HepG2 (cell line): ENCODE measurements at places on chromosomes 11 and 22.

GRCh38 chr11:116537709-116538108, 235.1 kb downstream of the BUD13 start:
- DNase-seq = no peak

DNA sequence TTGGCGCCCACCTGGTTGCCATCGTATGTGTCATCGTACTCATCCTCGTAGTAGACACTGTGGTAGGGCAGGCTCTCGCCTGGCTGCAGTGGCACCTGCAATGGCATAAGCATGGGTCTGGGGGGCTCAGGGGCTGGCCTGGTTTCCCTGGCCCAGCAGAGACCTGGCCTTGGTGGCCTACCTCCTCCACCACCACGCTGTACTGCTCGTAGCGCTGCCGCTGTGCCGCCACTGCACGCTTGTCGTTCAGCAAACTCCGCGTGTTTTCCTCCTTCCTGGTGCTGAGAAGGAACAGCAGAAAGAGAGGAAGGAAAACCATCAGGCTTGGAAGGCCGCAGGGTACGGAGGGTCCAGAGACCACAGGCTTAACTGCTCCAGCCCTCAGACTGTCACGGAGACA, 26.2 kb downstream of the UQCR10 start:
- DNase-seq = no peak

DNA sequence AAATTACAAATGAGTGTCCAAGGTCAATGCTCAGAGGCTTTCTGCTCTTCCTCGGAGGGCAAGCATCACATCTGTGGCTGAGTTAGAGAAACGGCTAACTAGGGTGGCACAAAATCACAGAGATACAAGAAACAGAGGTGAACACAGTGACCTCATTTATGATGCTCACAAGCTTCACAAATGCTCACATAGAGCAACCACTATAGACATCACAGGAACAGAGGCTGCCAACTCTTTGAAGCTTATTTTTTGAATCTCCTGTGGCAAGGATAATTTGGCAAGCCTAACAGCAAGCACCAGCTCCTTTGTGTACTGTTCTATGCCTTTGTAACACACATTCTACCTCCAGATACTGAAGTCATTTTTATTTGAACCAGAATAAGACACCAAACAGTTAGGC, 416.5 kb upstream of the DDI1 start:
- no peak for DNase-seq

DNA sequence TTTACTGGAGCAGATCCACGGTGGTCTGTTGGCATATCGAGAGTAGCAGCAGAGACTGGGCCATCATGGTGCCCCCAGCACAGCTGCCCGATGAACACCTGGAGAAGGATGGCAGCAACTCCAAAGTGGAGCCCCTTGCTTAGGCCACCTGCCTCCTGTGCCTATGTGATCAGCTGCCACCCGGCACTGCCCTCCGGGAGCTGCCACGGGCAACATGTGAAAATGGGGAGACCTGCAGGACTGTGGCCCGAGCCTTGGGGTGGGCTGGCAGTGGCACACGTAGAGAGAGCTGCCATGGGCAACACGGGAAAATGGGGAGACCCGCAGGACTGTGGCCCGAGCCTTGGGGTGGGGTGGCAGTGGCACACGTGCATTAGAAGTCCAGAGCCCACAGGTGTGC, 3.1 kb downstream of the FXYD2 start:
- DNase-seq = no peak

- no peak for DNase-seq
Observed at GRCh38 chr11:61861634-61862033, 29.7 kb downstream of the FADS3 start.

- no peak for DNase-seq
Observed at GRCh38 chr11:17591293-17591692, 44.2 kb downstream of the OTOG start.

DNA sequence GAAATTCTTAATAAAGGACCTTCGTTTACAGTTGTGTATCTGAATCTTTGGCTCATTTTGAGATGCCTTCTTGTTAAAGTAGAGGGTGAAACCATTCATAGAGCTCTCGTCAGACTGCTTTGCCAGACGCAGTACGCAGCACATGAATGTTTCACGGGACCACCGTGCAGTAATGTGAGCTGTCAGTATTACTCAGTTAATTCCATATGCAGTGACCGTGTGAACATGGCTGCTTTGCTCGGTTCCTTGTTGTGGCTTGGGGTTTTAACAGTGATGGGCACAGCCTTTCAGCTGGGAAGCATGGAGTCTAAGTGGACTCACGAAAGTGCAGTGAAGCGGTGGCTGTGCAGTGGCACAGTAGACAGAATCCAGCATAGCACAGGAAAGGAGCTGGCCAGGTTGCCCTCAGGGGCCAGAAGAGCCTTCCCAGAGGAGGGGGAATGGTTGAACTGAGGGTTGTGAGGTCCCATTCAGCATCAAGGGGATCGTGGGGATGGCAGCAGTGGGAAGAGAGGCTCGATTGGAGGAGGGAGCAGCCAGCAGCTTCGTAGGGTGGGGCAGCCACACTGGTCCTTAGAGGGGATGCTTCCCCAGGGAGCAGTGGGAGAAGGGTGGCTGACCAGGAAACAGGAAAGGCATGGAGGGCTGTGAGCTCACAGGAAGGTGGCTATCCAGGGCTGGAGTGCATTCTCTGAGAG, 31.4 kb downstream of the PPFIA1 start:
- DNase-seq = no peak

- no peak for DNase-seq
Observed at GRCh38 chr11:109818290-109818689, 274.9 kb upstream of the ZC3H12C start.

DNA sequence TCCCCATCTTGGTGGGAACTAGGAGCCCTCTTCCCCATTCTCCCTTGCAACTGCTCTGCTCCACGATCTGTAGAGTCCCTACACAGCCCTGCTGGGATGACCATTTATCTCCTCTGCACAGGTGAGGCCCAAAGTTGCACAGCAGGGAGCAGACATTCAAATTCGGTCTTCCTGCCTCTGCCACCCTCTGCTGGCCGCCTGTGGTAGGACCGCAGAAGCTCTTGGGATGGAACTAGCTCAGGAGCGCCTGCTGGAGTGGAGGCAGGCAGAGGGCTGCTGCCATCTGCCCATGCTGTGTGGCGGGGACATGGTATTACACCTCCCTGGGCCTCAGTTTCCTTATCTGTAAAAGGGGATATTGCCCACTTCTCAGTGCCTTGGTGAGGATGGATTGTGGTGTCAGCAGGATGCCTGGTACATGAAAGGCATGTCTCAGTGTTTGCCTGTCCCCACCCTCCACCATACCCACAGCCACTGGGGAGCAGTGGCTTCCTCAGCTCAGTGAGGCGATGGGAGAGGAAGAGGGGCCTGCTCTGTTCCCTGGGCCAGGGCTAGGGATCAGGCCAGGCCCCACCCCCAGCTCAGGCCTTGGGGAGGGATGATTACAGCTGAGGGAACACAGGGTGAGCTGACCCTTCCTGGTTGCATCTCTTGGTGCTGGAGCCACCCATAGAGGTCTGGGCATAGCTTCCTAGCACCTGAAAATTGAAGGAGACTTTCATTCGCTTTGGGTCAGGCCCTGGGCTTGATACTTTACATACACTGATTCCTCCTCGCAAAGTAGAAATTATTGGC, 11.3 kb upstream of the OMP start:
- peak; percentile 60 for DNase-seq

GRCh38 chr11:113161711-113162591, 152.4 kb upstream of the TTC12 start:
- DNase-seq = no peak

DNA sequence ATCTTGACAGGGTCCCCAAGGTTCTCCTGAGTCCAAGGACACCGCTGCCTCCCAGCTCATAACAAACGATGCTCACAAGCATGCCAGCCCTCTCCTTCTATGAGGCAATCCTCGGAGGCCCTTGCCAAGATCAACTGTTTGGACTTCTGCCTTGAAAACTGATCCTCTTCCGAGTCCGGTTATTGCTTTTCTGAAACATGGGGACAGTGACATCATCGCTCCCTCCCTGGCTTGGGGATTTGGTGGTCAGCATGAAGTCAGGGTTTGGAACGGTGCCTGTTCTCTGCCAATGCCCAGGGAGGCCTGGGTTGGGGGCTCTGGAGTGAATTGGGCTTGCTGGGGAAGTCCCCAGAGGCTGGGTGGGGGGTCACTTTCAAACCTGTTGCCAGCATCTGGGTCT, 149.3 kb downstream of the FBXO7 start:
- DNase-seq = peak; percentile 12

- DNase-seq = no peak
Observed at GRCh38 chr11:112590764-112591163, 330.1 kb upstream of the PLET1 start.

GRCh38 chr22:17569971-17570511, 6.7 kb downstream of the SLC25A18 start:
- DNase-seq = no peak

DNA sequence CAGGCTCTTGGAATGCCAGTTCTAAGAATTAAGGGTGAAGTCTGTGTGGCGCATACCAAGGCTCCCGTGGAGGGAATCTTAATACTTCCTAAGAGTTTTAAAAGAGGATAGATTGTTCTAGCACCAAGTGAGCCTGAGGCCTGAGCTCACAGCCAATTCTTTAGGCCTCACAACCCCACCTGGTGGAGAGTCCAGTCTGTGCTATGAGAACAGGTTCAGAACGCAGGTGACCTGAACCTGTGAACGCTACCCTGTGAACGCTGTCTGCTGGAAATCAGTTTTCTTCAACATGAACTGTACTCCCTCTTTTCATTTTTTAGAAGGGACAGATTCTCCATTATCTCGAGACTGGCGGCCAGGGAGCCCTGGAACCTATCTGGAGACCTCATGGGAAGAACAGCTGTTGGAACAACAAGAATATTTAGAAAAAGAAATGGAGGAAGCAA, 43.2 kb upstream of the DLAT start:
- peak; percentile 70 for DNase-seq

- no peak for DNase-seq
Observed at GRCh38 chr11:2440646-2441045, 3.7 kb downstream of the TRPM5 start.

DNA sequence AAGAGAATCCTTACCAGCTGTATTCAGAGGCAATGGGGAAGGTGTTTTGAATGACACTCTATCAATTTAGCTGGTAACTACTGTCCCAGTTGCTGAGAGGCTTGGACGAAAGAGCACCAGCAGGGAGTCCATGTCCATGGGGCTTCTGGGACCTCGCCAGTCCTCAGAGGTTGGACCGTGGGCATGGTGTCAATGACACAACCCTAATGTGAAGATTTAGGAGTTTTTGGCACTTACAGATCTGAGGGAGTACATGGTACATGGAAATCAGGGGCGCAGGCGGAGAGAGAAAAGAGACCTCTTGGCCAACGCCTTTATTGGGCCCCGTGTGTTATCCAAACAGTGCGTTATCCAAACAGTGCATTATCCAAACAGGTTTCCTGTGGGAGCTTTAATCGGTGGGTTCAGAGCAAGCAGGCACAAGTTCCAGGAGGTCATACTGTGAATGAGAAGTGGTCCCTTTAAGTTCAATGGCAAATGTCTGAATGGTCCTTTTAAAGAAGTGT, 169.1 kb upstream of the B3GAT1 start:
- no peak for DNase-seq

DNA sequence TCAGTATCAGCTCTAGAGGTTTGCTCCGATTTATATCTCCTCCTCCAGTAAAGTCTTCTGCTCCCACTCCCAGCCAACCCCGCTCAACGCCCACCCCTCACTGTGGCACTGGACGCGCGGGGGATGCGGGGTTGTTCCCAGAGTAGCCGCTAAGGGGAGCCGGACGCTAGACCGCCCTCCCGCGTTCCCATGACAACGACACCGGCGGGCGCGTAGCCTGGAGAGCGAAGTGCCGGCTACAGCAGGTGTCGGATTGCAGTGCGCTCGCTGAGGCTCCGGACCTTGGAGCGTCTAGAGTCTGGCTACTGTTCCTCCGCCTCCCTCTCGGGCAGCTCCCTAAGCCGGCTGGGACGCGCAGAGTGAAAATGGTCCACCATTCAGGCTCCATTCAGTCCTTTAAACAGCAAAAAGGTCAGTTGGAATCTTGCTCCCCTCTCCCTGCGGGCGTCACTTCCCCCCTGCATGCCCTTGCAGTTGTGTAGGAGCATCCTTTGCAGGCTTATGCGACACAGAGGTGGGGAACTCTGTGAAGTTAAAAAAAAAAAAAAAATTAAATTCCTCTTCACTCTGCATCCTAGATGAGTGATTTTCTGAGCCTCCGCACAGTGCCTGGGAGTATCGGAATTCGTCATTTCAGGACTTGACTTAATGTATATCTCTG, at the start of gene ANO3:
Gene ANO3, plus strand, starts transcription at position 220 of the 661 bp plus-strand sequence. Its CDS starts 146 bp downstream, at position 366.
- peak; percentile 67 for DNase-seq

DNA sequence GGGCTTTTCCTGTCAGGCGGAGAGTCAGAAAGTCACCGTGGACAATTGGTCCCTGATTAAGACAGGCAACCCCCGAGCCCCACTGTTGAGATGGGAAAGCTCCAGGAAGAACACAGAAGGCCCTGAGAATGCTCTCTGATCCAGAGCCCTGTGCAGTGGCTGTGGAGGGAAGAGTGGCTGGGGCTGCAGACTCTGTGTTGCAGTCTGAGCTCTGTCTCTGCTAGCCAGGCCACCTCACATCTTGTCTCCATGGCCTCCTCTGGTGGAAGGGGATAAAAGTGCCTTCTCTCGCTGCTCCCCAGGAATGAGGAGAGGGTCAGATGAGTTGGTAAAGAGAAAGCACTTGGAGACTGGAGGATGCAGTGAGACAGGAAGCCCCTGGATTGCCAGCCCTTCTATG, 141.2 kb downstream of the CEP164 start:
- no peak for DNase-seq

GRCh38 chr22:45424241-45424731, 10.8 kb downstream of the RIBC2 start:
- DNase-seq = no peak

DNA sequence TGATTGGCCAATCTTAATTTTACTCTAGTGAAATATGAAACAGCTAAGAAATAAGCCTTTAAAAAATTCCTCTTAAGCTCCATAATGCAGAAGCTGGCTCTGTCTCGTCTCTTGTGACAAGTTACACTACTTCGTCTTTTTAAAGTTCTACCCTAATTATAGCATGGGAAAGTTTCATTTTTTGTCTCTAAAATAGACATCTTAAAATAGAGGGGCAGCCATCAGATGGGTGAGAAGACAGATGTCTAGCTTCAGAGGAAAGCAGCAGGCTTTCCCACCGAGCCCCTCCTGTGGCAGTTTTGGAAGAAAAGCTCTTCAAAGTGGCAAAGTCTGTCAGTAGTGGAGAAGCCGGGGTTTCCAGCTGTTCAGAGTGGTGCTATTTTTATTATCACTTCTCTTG, 39.5 kb downstream of the XRRA1 start:
- DNase-seq = no peak

DNA sequence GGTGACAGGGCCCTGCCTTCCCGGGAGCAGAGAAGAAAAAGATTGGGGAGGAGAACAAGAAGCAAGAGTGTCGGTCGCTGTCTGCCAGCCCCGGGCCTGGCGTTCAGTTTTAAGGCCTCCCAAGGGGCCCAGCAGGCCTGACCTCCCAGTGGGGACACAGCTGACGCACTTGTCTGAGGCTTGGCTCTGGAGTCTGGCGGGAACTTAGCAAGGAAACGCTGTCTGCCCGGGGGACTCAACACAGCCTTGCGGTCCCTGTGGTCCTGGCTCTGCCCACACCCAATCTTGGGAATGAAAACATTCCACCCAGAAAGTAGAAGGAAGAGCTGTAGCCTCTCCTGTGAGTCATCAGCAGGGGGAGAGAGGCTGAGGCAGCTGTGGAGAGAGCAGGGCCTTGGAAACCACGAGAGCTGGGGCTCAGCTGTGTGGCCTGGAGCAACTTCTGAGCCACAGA, 54.4 kb downstream of the TRAF6 start:
- DNase-seq = no peak
